Brain pericyte (primary cell): ENCODE measurements at places on chromosomes 3 and 15.

DNA sequence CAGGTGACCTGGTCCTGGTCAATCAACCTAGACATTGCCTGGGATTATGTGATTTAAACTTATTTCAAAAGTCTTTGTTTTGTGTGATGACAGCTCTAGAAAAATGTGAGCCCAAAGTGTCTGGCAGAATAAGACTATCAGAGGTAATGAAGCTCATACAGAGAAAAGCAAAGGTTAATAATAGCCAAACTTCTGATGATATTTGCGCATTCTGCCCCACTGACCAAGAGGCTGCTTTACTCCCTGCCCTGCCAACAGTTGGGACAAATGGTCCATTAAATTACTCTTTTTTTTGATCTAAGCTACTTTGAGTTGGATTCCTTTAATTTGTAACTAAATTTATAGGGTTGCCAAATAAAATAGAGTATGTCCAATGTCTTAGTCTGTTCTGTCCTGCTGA is 911.2 kb downstream of the MCTP2 start:
- no peak for DNase-seq

DNA sequence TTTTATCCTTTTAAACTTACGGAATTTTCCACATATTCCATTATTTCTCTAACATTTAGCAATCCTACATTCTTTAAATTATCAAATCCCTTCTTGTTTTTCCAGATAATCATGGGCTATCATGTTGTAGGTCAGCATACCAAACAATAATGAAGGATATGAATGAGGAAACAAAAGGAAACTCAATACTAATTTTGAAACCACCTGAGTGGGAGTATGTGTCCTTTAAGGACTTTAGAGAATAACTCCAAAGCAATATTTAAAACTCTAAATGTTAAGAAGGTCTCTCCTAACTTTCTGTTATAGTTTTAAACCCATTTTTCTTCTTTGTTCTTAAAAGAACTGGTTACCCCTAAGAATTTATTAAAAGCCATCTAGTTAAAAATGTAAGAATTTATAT is 43.0 kb downstream of the TP53BP1 start:
- no peak for DNase-seq

- DNase-seq: no peak
These were observed 30.3 kb upstream of the SPESP1 start for GRCh38 chr15:68900027-68900426.

DNA sequence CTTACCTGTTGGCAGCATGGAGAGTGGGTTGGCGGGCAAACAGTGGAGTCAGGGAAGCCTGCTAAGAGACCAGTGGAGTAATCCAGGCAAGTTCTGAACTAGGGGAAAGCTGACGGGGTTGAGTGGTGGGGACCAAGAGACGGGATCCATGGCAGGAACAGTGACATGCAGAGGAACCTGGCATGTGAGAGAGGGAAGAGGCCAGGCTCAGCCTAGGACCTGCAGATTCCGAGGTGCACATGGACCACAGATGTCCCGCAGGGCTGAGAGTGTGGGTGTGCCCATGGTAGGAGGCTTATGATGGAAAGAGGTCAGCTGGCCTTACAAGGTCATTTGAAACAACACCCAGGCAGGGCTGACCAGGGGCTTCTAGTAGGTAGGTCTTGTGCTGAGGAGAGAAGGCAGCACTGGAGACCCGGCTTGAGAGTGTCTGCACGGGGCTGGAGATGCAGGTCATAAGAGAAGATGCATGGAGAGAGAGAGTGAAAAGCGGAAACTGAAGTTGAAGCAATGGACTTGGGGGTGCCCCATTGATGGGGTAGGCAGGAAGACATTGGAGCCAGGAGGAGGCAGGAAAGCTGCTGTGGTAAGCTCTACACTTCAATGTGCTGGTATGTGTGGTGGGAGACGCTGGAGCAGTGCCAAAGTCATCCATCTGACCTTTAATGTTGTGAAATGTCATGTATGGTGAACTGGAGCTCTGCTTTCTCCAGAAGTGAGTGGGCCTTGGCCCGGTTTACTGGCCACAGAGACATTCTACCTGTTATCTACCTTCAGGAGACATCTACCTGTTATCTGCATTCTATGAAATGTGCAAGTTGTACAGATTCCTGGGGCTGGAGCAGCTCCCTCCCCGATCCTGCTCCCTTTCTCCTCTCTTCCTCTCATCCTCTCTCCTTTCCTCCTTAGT is 4.6 kb downstream of the SPSB4 start:
- DNase-seq: no peak
